ENCODE measurements at places on chromosomes 7 and 10.

DNA sequence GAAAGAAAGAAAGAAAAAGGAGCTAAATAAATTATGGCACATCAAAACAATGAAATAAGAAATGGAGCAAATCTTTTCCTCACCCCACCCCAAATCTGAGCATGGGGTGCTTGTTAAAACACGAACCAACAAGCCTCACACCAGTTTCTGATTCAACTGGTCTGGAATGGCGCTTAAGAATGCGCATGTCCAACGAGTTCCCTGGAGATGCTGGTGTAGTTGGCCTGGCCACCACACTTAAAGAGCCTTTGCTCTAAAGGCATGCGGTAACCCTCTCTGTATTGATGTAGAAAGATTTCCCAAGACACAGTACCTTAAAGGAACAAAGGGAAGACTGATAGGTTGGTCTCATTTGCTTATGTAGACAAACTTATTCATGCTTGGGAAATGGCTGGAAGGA, 49.1 kb upstream of the STEAP1B start:
- DNase-seq, result no peak

- DNase-seq, result no peak
These were observed 292.4 kb upstream of the MYO3A start for GRCh38 chr10:25641595-25641994.

DNA sequence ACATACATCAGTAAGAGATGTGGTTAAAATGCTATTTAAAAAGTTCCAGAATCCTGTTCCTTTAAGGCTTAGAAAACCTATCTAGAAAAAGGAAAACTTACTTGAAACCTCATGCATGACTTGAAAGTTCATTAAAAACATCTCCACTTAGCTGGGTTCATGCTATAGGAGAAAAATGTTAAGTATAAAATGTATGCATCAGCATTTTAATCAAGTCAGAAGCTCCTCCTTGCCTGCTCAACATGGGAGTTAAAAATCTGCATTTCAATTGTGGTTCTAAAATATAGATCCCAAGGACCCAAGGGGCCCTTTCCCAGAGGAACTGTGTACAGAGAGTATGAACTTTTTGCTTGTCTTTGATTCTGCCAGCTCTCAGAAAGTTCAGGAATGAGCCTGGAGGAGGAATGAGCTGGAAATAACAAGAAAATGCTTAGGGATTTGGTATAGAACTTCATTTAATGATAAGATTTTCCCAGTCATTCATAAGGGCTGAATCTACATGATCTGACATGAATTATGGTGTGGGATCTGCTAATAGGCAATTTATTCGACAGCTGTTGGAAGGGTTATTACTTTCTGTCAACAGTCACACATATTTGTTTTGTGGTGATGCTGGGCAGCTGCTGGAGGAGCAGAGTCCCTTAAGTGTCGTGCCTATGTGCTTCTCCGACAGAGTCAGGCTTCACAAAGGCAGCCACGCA, 85.6 kb upstream of the MTPN start:
- DNase-seq, result no peak

DNA sequence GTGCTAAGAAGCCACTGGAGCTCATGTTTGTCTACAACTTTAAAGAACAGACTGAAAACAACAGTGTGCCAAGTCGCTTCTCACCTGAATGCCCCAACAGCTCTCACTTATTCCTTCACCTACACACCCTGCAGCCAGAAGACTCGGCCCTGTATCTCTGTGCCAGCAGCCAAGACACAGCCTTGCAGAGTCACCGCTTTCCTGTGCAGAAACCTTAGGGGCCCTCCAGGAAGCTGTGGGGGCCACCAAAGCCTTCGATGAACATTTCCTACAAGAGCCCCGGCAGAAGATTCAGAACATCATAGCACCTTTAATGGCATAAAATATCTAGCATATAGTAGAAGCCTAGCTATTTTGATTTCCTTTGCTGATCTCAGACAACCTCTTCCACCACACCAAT, 88.0 kb upstream of the PRSS58 start:
- DNase-seq, result no peak

- no peak for DNase-seq
These were observed 470.8 kb downstream of the INHBA start for GRCh38 chr7:41232086-41232485.

DNA sequence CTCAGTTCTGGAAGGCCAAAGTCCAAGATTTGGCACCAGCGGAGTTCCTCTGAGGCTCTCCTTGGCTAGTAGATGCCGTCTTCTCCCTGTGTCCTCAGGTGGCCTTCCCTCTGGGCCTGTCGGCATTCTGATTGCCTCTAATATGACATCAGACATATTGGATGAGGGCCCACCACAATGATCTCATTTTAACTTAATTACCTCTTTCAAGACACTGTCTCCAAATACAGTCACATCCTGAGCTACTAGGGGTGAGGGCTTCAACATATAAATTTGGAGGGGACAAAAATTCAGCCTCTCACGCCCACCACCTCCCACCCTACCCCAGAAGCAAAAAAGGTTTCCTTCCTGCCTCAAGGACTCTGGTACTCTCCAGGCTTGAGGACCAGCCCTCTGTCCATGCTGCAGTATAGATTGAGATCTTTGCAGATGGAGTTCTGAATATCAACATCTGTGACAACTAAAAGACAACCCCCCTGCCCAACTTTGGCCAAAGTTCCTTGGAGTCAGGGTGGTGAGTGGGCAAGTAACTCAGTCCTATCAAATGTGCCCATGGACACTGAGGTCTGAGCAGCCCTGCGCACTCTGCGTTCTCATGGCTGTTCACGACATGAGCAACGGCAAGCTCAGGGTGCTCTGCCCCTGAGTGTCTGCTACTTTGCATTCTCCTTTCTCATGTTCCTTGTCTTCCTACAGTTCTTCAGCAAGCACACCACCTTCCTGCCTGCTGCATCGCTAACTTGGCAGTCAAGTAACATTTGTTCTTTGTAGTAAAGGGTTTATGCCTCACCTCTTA, 11.5 kb downstream of the TMEM176B start:
- DNase-seq, result no peak

GRCh38 chr10:52883996-52884871, 111.7 kb upstream of the MBL2 start:
- no peak for DNase-seq

GRCh38 chr10:26626066-26626465, 71.4 kb upstream of the PDSS1 start:
- no peak for DNase-seq

- no peak for DNase-seq
These were observed 114.2 kb downstream of the C10orf105 start for GRCh38 chr10:71605263-71605962.

- no peak for DNase-seq
These were observed 66.7 kb upstream of the ATP6V0A4 start for GRCh38 chr7:138864667-138865066.

GRCh38 chr10:35194906-35195305, 68.3 kb downstream of the CREM start:
- DNase-seq, result no peak

DNA sequence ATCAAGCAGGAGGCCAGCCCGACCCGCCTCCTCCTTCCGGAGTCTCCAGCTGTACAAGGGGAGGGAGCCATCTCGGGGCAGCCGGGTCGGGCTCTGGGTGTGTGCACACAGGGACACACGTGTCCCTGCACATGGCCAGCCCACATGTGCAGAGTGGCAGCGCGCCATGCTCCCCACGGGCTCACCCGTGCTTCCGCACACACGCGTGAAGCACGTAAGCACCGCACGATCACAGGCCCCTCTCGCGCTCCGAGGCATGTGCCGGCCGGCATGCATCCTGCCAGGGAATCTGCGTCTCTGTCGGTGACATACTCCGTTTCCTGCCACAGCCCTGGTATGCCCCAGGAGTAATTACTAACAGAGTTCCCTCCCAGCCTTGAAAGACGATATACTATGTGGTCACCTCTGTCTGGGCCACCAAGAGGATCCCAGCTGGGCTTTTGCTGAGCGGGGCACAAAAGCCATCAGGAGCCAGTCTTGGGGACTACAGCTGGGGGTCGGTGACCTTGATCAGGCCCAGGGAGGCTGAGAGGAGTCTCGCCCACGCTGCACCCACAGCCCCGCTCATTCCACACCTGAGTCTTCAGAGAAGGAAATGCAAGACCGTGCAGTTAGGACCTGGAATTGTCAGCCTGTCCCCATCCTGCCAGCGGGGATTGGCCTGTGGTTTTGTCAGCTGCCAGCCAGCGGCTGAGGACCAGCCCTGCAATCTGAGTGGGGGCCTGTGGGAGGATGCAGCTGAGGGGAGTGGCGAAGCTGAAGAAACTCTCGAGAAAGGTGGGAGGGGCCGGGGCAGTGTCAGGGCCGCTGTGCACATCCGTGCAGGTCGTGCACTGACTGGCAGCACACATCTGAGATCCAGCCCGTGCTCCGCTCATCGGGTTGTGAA, 11.0 kb upstream of the LFNG start:
- DNase-seq, result no peak

DNA sequence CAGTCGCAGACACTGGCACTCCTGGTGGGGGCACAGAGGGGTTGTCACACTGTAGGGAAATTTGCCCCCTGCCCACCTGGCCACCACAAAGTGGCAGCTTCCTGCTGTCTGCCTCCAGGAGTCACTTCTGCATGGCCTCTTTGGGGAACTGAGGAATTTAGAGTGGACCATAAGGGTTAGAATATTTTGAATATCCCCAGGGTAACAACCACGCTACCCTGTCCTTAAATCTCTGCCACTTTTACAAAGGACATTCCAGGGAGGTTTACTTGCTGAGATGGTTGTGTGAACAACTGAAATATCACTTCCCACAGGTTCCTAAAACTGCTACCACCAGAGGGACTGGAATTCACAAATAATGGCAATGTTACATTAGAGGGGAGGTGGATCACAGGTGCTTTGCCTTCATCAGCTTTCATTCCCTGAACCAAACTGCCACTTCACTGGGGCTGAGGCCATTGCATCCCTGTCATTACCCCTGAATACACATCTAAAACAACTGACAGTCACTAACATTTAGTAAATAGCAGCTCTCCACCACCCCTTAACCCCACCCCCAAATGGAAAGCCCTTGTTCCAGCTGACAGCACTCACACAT, 88.1 kb upstream of the IFRD1 start:
- DNase-seq, result no peak

DNA sequence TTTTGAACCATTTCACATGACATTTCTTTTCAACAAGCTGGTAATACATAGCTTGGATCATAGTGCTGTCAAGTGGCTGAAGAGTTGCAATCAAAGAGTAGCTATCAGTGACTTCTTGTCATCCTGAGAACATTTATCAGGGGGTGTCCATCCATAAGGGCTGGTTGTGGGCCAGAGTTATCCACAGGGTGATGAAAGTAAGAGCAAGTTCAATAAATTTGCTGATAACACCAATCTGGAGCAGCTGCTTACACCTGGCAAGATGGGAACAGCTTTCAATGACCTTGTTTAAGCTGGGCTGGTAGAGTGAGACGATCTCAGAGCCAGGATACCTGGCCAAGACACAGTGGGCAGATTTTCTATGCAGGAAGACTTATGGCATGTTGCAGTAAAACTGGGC, 96.3 kb upstream of the IMMP2L start:
- DNase-seq, result no peak

DNA sequence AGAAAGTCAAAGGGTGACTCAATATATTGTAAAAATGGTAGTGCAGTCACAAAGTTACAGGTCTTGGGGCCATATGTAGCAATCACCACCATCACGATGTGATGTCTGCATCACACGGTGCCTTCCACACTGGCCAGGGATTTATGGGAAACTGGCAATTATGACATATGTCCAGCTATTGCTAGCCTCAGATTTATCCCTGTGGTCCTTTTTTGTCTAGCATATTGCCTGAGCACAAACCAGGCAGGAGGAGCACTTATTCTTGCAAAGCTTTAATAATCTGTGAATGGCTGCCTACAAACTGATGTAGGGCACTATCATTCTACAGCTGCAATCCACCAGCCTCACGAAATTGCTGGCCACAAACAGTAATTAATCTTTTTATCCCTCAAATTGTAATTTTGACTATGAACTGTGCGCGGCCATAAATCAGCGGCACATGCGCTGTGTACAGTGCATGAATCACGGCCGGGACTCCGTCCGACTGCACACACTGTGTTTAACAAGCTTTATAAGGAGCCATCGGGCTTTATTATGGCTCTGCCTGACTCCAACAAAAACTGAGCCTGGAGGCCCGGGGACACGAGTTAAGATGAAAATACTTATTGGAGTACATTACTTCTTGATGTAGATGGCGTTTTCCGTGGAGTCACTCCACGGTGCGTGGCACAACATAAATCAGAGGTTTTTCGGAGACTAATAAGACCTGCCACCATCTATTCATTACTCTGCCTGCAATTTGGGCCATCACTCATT, 115.2 kb downstream of the EBF3 start:
- no peak for DNase-seq

DNA sequence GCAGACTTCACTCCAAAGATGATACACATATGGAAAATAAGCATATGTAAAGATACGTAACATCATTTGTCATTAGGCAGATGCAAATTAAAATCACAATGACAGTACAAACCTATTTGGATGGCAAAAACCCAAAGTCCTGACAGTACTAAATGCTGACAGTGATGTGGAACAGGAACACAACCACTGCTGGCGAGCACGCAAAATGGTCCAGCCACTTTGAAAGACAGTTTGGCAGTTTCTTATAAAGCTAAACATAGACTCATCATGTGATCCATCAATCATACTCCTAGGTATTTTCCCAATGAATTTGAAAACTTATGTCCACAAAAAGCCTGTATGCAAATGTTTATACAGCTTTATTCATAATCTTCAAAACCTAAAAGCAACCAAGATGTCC, 200.7 kb downstream of the RAMP3 start:
- DNase-seq, result no peak

DNA sequence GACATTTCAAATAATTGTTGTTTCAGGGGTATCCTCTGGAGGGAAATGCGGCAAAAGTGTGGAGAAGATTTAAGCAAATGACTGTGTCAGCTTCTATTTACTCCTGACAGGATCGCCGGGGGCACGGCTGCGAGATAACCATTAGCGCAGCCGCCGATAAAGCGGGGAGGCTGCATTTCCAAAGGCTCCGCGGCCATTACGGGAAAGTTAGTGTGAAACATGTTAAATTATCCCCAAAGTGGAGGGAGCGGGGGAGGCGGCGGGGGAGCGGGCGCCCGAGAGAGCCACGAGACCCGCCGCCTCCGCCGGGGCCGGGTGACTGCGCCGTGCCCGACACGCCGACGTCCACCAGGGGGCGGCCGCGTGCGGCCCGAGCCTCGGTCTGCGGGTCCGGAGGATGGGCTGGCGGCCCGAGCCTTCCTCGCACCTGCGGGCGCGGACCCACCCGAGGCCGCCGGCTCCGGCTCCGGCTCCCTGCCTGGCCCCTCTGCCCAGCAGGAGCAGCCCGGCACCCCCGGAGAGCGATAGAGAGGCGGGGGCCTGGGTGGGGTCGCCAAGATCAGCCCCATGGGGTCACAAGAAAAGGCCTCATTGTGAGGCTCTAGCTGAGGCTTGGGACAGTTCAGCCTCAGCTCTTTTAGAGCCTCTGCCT, 74.4 kb upstream of the PAX2 start:
- peak; percentile 57 for DNase-seq

- no peak for DNase-seq
These were observed 18.6 kb downstream of the COBL start for GRCh38 chr7:51297986-51298385.
